ENCODE measurements at places on chromosomes 6 and 20.

GRCh38 chr6:26552640-26553188 lies 14.5 kb downstream of the HMGN4 start:
- peak; percentile 60 for DNase-seq

- no peak for DNase-seq
Observed at GRCh38 chr20:16240355-16240754, 332.9 kb downstream of the KIF16B start.

GRCh38 chr6:155067956-155068615 lies 73.0 kb downstream of the TIAM2 start:
- no peak for DNase-seq

DNA sequence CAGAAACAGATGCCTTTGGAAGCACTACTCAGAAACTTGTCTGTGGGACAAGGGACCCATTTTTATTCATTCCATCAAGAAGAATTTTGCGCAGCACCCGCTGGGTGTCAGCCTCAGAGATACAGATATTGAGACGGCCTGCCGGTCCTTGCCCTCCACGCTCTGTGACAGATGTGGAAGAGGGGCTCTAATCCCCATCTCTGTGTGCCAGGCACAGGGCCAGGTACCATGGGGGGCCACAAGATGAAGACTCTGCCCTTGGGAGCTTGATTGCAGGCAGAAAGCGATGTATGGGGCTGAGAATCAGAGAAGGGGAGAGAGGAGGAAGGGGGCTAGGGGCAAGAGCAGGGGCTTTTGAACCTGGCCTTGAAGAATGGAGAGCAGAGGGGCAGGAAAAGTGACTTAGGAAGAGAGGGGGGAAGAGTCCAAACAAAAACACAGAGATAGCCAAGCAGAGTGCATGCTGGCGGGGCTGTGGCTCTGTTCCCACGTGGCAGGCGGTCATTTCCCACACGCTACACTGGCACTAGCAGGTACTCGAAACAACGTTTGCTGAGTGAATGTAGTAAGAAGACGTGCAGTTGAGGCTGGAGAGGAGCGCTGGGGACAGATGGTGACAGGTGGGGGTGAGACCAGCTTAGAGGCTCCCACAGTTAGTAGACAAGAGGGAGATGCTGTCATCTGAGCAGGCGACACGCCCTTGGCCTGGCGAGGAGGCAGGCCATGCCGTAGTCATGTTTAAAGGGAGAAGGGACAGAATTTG lies 170.3 kb upstream of the SNX9 start:
- no peak for DNase-seq

DNA sequence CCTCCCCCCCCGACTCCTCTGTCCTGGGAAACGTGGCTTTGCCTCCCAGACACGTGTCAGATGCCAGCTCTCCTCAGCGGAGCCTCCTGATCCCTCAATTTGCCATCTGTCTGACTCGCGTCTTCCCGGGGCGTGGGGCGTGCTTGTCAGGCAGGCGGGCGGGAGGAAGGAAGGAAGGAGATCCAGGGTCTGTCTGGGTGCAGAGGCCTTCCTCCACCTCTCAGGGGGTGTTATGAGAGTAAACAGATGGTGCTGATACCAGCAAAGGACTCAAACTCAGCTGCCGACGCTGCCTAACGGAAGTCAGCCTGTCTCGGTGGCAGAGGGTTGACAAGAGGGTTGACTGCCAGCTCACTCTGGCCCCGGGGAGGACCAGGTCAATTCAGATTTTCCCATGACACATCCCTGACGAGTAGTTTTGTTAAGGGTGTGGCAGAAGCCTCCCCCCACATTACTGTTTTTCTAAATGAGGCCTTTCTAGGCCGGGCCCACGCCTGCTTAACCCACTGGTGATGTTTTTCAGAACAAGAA lies 17.0 kb downstream of the UQCC2 start:
- DNase-seq: no peak

- no peak for DNase-seq
Observed at GRCh38 chr20:18676396-18676795, 88.5 kb downstream of the DTD1 start.

- DNase-seq: peak; percentile 25
Observed at GRCh38 chr6:73969971-73970970, 274.3 kb downstream of the CD109 start.
